ENCODE measurements at places on chromosomes 7 and 10.

DNA sequence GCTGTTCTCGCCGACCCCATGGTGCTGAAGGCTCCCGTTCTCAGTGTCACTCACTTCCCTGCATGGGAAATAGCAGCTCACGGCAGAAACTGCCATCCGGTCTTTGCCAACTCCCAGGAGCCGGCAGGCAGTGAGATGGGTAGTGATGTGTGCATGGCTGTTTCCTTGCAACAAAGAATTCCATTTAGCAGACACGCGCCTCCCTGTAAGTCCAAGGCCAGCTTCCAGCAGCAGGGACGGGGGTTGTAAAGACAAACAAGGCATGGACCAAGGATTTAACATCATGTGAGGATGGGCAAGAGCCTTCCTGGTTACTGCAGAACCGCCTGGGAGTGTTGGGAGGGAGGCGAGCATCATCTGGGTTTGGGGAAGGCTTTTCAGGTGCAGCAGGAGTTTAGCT, 273.1 kb downstream of the GLRX3 start:
- no peak for DNase-seq

DNA sequence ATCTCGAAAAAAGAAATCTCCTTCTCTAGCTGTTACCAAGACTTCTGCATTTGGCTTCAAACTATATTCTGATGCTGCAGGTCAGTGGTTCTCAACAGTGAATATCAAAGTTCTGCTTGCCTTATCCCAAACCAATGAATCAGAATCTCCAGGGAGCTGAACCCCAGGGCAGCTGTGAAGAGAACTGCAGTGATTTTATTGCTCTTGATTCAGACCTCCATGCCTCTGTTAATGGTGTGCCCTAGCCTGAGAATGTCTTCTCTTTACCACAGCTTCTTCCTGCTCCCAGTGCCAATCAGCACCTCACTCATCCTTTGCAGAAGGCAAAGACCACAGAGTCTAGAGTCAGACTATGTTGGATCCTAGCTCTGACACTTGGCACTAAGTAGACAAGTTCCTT, 46.2 kb upstream of the MRLN start:
- DNase-seq: no peak

DNA sequence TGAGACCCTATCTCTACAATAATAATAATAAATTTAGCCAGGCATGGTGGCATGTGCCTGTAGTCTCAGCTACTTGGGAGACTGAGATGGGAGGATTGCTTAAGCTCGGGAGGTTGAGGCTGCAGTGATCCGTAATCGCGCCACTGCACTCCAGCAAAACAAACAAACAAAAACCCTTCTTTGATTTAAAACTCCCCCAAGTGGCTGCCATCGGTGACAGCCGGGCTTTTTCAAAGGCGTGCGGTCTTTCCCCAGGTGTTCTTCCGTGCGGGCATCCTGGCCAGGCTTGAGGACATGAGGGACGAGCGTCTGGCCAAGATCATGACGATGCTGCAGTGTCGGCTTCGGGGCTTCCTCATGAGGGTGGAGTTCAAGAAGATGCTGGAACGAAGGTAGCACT, 1.9 kb upstream of the MYH16 start:
- no peak for DNase-seq

- DNase-seq: no peak
Observed at GRCh38 chr7:44787041-44787440, 9.4 kb upstream of the PPIA start.

DNA sequence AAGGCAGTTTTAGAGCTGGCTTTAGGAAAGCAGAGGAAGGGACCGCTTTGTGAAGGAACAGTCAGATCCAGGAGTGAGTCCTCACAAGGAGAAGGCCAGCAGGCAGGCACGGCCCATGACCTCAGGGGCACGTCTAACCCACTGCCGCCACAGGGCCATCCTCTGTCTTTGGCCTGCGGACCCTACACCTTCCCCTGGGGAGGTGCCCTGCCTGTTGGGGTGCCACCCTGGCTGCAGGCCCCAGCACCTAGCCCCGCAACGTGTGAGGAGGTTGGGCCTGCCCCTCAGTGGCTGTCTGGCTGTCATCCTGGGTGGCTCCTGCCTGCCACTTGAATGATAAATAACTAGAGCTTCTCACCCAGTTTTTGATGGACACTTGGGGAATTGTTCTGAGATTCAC, 31.0 kb upstream of the TRIM8 start:
- no peak for DNase-seq
